ENCODE measurements at places on chromosomes 5 and 9. TPM values are rescaled to one million over a fixed set of nuclear protein-coding genes. Genes with fewer than 3 reads are reported as not detected.

DNA sequence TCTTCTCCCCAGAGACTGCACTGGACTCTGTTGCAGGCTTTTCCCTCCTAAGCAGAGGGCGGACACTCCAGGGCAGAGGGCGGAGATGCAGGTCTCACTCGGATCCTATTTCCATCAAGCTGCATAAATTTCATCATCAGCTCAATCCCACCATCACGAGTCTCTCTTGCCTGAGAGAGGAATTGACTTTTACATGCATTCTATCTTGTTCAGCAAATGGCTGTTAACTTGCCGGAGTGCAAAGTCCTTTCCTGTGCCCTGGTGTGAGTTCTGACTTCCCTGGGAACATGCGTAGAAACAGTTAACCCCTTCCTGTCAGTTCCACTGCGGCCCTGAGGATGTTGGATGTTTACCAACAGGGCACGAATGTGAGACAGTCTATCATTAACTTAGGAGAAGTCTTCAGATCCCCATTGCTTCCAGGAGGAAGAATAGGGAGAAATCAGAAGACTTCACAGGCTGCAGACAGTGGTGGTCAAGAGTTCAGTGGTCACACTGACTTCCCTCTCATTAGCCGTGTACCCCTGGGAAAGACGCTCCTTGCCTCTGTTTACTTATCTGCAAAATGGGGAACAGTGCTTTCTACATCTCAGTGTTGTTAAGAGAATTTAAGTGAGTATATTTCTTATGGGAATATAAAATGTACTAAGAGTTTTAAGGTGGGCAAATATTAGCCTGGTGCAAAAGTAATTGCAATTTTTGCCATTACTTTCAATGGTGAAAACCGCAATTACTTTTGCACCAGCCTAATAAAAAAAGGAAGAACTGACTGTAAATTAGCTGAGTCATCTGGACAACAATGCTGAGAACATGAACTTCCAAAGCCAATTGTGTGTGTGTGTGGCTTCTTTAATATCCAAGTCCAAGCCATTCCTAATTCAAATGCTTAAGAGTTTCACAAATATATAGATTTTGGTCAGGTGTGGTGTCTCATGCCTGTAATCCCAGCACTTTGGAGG lies 248.0 kb downstream of the DRD1 start:
- no peak for DNase-seq

Gene URM1
- total RNA-seq = 24.6 TPM

DNA sequence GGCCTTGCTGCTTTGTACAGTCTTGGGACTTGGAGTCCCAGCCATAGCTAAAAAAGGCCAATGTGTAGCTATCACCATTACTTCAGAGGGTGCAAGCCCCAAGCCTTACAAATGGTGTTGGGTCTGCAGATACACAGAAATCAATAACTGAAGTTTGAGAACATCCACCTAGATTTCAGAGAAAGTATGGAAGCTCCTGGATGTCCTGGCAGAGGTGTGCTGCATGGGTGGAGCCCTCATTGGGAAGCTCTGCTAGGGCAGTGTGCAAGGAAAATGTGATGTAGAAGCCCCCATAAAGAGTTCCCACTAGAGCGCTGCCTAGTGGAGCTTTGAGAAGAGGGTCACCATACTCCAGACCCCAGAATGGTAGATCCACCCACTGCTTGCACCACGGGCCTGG lies 626.7 kb upstream of the COX7C start:
- DNase-seq = no peak

- no peak for DNase-seq
Measured at GRCh38 chr5:18380729-18381362, 746.6 kb downstream of the TAF11L14 start.

Gene GRAMD2B
- total RNA-seq = 18.7 TPM

Gene ATP10B
- 0.10 TPM for total RNA-seq

DNA sequence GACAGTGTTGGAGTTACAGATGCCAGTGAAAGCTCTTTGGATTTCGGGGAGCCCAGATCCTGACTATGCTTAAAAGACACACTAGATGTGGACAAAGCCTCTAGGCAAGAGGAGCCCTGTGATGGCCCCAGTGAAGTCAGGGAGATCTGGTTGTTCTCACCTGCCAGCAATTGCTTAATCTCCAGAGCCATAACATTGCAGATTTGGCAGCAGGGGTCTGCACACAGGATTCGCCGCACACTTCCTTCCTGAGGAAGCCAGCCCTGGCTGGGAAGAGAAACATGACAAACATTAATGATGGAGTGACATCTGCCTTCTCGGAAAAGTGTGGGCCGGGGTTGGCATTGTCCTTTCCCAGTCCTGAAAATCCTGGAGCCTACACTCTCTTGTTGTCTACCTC lies 65.2 kb upstream of the PHF24 start:
- no peak for DNase-seq

- no peak for DNase-seq
Measured at GRCh38 chr5:93154535-93154934, 426.5 kb downstream of the NR2F1-AS1 start.

Gene PIP5K1B
- total RNA-seq = 0.30 TPM

GRCh38 chr5:141359790-141360426 lies at the start of gene PCDHGB2:
PCDHGB2 (plus strand) TSS chr5:141359994; CDS start chr5:141360136, 142 bp downstream.
- no peak for DNase-seq

Gene SNX30
- total RNA-seq = 6.0 TPM

DNA sequence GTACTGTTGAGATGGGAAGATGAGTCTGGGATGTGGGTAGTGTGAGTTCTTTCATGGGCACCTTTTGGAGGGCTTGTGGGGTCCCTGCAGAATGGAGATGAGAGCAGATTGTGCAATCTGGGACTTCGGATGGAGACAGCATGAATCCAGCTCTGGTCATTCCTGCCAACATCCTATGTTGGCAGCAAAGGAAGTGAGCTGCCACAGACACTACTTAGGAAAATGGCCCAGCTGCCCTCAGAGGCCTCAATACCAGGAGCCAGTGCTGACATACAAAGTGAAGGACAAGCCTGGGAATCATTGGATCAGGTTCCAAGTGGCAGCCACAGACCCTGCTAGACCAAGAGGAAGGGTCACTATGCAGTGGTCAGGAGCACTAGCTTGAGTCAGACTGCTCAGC lies 402.8 kb downstream of the CDK5RAP2 start:
- DNase-seq = no peak

- DNase-seq = no peak
Measured at GRCh38 chr5:68071736-68072135, 143.8 kb upstream of the PIK3R1 start.

Gene ZNF462
- total RNA-seq = 2.2 TPM

GRCh38 chr9:108316630-108317029 lies 539.2 kb downstream of the ACTL7B start:
- DNase-seq = no peak

DNA sequence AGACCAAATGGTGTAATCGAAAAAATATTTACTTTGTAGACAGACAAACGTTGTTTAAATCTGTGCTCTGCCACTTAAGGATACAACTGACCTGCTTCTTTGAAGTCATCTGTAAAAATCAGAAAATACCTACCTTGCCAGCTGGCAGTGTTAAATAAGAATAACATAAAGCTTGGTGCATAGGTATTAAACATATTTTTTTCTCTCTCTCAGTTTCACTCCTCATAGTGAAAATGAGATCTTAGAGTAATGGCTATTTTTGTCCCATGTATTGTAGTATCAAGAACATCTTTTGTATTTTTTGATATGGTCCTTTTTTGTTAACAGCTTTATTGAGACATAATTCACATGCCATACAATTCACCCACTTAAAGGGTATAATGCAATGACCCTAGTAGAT lies 17.9 kb upstream of the RANBP17 start:
- DNase-seq = no peak

DNA sequence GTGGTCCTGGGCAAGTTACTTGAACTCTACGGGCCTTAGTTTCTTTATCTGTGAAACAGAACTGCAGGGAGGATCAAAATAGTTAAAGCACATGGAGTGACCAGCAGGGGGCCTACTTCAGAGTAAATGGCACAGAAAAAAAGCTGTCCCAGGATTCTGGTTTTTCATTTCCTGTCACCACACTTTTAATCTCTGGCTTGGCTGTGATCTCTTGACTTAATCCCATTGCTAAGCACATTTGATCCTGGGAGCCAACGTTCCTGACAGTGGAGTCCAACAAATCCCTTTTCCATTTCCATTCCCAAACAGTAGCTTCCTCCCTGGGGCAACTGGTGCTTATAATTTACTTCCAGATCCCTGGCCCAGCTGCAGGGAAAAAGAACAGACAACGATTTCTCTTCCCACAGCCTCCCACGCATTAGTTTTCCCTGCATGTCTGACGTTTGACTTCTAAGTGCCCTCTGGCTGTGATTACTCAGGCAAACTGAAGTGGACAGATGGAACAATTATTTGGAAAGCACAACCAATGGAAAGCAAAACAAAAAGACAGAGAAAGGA lies 136.5 kb upstream of the STK32A start:
- peak; percentile 59 for DNase-seq

Gene PCA3
- total RNA-seq = 0.60 TPM

Gene FOXI1
- not detected for total RNA-seq

Gene AJM1
- 4.1 TPM for total RNA-seq

- no peak for DNase-seq
Measured at GRCh38 chr9:35406183-35406959, 83.5 kb upstream of the RUSC2 start.

DNA sequence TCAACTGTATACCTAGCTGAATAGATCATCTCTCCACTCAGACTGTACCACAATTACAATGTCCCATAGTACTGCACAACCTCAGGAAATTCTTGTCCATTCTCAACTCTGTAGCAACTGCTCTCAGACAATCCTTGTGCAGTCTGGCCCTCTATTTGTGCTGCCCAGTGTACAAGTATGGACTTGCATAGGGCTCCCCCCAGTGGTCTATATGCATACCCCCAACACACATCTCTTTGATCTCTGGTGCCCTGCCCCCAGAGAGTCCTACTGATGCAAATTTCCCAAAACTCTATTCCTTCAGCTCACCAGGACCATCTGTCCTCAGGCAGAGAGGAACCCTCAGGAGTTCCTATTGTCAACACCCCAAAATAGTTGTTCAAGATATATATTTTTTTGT lies 205.3 kb downstream of the SLCO4C1 start:
- no peak for DNase-seq

DNA sequence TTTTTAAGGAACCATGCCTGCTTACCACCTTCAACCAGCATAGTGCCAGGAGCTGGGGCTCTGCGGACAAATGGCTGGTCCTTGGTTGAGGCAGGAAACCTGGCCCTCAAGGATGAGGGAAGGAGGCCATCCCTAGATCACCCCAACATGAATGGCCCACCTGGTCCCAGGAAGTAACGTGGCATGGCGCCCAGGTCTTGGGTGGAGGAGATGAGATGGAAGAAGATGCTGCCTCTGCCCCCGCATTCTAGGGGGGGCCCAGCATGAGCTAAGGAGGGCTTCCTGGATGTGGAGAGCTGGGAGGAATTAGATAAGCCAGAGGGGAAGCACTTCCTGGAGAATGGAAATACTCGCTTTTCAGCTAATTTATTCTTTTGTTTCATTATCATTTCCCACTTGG lies 95.0 kb downstream of the DAB2IP start:
- DNase-seq = no peak

Gene STPG3
- total RNA-seq = not detected

DNA sequence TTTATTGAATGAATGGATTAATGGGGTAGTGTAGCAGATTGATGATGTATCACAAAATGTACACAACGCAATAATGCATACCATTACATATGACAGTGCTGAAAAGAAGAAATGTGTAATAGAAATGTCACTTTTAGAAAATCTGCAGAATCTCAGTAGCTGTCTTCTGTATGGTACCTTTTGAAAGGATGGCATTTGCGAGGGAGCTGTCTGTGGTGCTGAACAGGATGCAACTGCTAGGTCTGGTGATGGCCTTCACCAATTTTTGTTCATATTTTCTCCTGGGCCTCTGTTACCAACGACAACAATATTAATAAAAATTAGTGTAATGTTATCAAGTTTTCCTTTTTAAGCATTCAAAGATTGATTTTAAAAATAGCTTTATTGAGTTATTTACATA lies 36.2 kb upstream of the OTULIN start:
- peak; percentile 49 for DNase-seq

DNA sequence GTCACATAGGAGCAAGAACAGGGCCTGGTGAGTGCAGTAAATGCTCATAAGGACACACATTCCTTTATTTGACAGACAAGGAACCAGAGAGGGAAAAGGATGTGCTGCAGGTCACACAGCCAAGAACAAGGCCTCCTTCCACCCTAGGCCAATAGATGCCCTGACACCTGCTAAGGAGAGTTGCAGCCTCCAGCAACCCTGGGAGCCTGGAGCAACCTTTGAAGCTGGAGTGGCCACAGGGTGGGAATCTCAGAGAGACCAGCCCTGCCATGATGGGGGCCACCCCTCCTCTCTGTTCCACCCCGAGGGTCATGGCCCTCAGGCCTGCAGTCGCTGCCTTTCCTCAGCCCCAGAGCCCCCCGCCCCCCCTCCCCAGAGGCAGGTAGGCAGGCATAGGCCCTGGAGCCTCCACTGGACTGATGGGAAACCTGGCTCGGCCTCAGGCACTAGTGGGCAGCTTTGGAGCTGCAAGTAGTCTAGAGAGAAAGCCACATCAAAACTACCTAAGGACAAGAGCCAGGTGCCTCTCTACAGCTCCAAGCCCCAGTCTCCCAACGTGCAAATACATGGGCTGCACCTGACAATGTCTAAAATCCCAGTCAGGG lies 116.1 kb upstream of the SPOCK1 start:
- DNase-seq = no peak

GRCh38 chr9:131395157-131396098 lies 1.5 kb downstream of the PRRC2B start:
- DNase-seq = peak; percentile 69

DNA sequence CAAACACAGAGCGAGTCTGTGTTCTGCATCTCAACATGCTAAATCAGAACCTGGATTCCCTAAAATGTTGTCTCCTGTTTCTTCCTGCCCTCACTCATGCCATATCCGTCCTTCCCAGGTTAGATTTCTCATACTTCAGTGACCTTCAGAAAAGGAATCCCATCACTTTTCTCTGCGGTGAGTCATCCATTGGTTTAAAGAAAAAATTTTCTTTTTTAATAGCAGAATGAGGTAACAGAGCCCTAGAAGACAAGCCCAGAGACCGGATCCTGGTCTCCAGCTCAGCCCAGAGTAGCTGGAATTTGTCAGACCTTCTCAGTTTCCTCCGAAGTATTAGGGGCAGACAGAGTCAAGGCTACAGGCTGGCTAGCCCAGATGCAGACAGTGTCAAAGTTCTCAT lies 143.2 kb upstream of the DMRT1 start:
- no peak for DNase-seq

GRCh38 chr5:133113331-133114061 lies 61.7 kb downstream of the HSPA4 start:
- DNase-seq = no peak

DNA sequence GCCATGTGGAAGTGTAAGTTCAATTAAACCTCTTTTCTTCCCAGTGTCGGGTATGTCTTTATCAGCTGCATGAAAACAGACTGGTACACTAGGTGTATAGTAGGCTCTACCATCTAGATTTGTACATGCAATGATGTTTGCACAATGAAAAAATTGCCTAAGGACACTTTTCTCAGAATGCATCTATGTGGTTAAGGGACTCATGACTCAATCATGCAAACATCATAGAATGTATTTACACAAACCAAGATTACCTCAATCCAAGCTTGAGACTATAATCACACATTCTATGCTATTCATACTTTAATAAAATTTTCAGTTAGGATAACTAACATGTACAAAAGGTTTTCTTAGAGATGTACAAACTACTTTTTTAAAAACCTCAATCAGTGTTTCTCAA lies 1164.5 kb downstream of the CDH12 start:
- no peak for DNase-seq

- no peak for DNase-seq
Measured at GRCh38 chr9:126499911-126500599, 113.7 kb upstream of the LMX1B start.

Gene GNA14
- 2.5 TPM for total RNA-seq

- DNase-seq = no peak
Measured at GRCh38 chr9:135600296-135600817, 38.8 kb downstream of the PAEP start.
